Effector memory CD4-positive, alpha-beta T cell (primary cell): ENCODE measurements at places on chromosomes 3 and 15.

GRCh38 chr3:131140891-131141290 is 114.2 kb downstream of the NEK11 start:
- no peak overlapping the region for H3K4me3 ChIP-seq
- no peaks in the 10 kb centered on the region for H3K27me3 ChIP-seq
- DNase-seq, result no peak
- H3K27ac ChIP-seq, result no peak overlapping the region
- no peaks in the 10 kb centered on the region for H3K36me3 ChIP-seq
- H3K4me1 ChIP-seq, result no peaks in the 10 kb centered on the region

DNA sequence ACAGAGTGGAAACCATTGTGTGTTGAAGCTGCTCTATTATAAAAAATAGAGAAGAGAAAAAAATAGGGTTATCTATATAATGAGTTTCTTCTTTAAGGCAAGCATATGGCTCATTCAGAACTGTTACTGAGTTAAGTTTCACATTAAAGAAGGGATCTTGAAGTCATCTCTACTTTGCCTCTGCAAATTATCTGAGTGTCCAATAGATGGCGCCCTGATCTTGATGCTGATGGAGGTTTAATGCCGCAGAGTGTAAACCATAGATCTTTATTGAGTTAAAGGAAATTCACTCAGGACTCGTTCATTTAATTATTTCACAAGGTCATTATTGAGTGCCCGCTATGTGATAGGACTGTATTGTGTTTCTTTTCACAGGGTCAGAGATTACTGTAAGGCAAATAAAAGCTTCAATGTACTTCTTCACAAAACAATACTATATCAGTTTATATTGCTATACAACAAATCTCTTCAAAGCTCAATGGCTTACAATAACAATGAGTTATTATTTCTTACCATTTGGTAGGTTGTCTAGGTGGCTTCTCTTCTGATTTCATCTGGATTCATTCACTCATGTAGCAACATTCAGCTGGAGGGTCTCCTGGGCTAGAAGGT is 171.4 kb downstream of the NSUN3 start:
- no peaks in the 10 kb centered on the region for H3K27me3 ChIP-seq
- H3K27ac ChIP-seq, result no peak overlapping the region
- no peaks in the 10 kb centered on the region for H3K36me3 ChIP-seq
- H3K4me1 ChIP-seq, result no peaks in the 10 kb centered on the region
- DNase-seq, result no peak

- no peak overlapping the region for H3K27ac ChIP-seq
- no peak overlapping the region for H3K4me3 ChIP-seq
- no peak for DNase-seq
- H3K36me3 ChIP-seq, result no peaks in the 10 kb centered on the region
- no peaks in the 10 kb centered on the region for H3K4me1 ChIP-seq
Observed at GRCh38 chr3:90026406-90026805, 919.0 kb downstream of the EPHA3 start.

DNA sequence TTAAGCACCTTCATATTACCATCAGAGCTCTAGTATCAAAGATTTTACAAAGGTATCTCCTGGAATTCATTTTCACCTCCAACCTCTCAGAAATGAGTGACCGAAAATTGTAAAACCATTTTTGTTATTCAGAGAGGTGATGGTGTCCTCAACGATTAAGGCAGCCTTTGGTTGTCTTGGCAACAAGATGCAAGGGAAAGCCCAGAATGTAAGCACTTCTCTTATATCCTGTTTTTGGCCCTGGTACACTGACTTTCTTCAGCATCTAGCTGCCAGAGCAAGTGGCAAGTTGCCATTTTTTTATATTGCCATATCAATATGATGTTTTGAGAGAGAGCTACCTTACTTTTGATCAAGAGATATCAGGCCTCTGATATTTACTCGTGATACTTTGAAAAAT is 384.9 kb upstream of the NECTIN3 start:
- no peak overlapping the region for H3K27ac ChIP-seq
- DNase-seq, result no peak

GRCh38 chr3:160546727-160547126 is 18.6 kb downstream of the KPNA4 start:
- H3K27me3 ChIP-seq, result no peaks in the 10 kb centered on the region
- H3K36me3 ChIP-seq, result no peaks in the 10 kb centered on the region
- no peak overlapping the region for H3K27ac ChIP-seq
- DNase-seq, result no peak
- no peaks in the 10 kb centered on the region for H3K4me1 ChIP-seq
- H3K4me3 ChIP-seq, result no peak overlapping the region

DNA sequence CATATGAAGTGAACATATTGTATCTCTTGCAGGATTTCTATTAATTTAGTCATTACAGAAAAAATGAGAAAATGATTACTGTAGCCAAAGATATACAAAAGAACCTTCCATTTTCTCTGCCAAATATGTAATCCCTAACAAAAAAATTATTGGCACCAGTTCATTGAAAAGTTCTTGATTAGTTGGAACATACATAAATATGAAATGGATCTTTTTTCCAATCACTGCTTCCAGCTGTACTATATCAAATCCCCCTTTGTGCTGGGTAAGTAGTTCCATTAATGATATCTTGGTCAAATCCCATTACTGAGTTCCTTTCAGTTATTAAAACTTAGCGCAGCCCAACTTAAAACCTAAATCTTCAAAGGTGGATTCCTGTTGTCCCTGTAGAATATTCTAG is 263.8 kb downstream of the SLC9A9 start:
- DNase-seq, result no peak
- no peak overlapping the region for H3K4me3 ChIP-seq
- H3K27ac ChIP-seq, result no peak overlapping the region
- no peaks in the 10 kb centered on the region for H3K27me3 ChIP-seq
- peaks cover 5% of the 10 kb centered on the region for H3K36me3 ChIP-seq

DNA sequence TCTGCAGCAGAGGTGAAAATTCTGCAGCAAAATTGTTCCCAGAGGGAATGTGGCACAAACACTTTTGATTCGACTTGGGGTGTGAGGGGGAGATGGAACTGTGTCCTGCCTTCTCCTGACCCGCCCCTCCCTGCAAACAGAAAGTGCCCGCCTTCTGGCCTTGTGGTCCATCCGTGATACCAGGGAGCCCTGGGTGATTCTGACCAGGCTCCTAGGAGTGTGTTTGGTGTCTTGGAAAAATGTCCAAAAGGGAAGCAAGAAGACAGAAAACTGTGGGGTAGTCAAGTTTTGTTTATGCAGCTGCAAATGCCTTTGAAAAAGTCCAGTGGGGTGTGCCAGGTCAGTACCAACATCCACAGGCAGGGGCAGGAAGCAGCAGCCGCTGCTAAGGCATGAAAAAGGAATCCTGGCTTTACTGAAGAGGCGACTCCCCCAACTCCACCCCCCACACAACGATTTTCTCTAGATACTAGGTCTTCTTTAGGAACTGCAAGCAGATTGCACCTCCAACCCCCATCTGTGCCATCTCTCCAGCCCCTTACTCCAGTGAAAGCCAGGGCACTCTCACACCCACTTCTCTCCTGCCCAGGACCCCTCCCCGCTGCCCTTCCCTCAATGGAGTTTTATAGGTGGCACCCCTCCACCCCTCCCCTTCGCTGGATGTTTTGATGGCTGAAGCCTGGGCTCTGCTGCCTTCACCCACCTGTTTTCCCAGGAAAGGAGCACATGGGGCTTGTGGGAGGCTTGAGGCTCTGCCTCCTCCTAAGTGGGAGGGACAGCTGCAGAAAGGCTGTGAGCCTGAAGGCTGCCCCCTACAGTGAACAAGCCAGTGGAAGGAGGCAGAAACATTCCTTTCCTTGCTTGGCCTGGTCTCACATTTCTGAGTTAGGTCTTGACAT is 82.4 kb upstream of the HERC1 start:
- no peak overlapping the region for H3K4me3 ChIP-seq
- no peak for DNase-seq
- H3K4me1 ChIP-seq, result peaks cover 6% of the 10 kb centered on the region
- no peak overlapping the region for H3K27ac ChIP-seq
- no peaks in the 10 kb centered on the region for H3K27me3 ChIP-seq

GRCh38 chr15:43792761-43793476 is 799 bp downstream of the SERF2 start:
- no peaks in the 10 kb centered on the region for H3K27me3 ChIP-seq
- H3K4me3 ChIP-seq, result peak overlapping the region; percentile 96
- no peak for DNase-seq
- peaks cover 34% of the 10 kb centered on the region for H3K36me3 ChIP-seq
- peaks cover 17% of the 10 kb centered on the region for H3K4me1 ChIP-seq

GRCh38 chr3:12679468-12679867 is 15.6 kb upstream of the RAF1 start:
- no peaks in the 10 kb centered on the region for H3K27me3 ChIP-seq
- DNase-seq, result no peak
- H3K4me1 ChIP-seq, result no peaks in the 10 kb centered on the region
- no peak overlapping the region for H3K27ac ChIP-seq

DNA sequence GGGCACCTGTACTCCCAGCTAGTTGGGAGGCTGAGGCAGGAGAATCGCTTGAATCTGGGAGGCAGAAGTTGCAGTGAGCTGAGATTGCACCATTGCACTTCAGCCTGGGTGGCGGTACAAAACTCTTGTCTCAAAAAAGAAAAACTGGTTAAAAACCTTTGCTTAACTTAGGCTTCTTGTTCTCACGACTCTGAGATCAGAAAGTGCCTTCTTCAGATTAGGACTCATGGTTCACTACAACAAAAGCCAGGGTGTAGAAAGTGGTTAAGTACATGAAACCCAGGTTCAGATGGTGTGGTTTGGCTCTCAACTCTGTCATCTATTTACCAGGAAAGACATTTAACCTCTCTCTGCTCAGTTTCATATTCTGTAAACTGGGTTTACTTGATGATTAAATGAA is 168.4 kb downstream of the TUSC7 start:
- H3K27me3 ChIP-seq, result no peaks in the 10 kb centered on the region
- no peak overlapping the region for H3K27ac ChIP-seq
- DNase-seq, result no peak
- no peaks in the 10 kb centered on the region for H3K4me1 ChIP-seq
- no peak overlapping the region for H3K4me3 ChIP-seq

- H3K27me3 ChIP-seq, result peaks cover 9% of the 10 kb centered on the region
- H3K4me3 ChIP-seq, result no peak overlapping the region
- H3K27ac ChIP-seq, result no peak overlapping the region
- no peaks in the 10 kb centered on the region for H3K36me3 ChIP-seq
- H3K4me1 ChIP-seq, result no peaks in the 10 kb centered on the region
Observed at GRCh38 chr3:128557531-128558280, 64.7 kb upstream of the GATA2 start.

GRCh38 chr3:144771381-144771870 is 799.8 kb downstream of the DIPK2A start:
- H3K27ac ChIP-seq, result no peak overlapping the region
- no peaks in the 10 kb centered on the region for H3K27me3 ChIP-seq
- no peak overlapping the region for H3K4me3 ChIP-seq
- DNase-seq, result no peak

GRCh38 chr15:99454107-99454809 is 111.5 kb upstream of the MEF2A start:
- H3K4me3 ChIP-seq, result no peak overlapping the region
- H3K27ac ChIP-seq, result no peak overlapping the region
- no peaks in the 10 kb centered on the region for H3K36me3 ChIP-seq
- H3K27me3 ChIP-seq, result no peaks in the 10 kb centered on the region

GRCh38 chr15:75195766-75196241 is 5.9 kb upstream of the C15orf39 start:
- H3K36me3 ChIP-seq, result no peaks in the 10 kb centered on the region
- peaks cover 4% of the 10 kb centered on the region for H3K4me1 ChIP-seq
- H3K4me3 ChIP-seq, result no peak overlapping the region
- no peak for DNase-seq
- H3K27ac ChIP-seq, result no peak overlapping the region
- no peaks in the 10 kb centered on the region for H3K27me3 ChIP-seq

DNA sequence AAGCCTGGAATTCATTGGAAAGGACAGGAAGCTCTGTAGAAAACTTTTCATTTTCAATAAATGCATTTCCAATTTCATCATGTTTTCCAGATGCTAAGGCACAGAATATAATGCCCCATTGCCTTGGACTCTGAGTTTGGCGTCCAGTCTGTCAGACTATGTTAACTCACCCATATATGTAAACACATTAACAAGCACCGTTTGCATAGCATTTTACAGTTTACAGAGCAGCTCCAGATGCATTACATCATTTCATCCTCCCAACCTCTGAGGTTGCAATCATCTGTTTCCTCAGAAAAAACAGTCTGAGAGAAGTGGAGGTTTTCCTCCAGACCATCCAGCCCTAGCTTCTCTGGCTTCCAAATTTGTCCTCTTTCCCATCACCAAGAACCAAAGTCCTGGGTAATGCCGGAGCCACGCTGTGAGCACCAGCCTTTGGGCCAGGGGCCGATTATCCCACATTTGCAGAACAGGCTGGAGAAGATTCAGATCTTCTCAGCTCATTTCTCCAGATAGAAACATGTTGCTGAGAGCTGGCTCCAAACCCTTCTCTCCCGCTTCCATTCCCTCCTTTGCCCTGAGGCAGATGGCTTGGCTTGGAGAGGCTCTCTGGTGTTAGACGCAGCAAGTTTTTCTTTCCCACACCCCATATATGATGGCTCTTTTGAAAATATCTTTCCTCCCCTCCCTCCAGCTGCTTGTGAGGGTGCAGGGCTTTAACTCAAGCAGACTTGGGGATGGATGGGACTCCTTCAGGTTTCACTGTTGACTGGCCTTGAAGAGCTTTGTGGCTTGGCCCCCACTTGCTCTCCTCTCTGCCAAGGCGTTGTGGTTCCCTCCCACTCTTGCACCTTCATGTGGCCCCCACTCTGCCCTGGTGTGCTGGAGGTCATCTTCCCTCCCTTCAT is 26.0 kb downstream of the CYP19A1 start:
- H3K27ac ChIP-seq, result no peak overlapping the region
- no peak overlapping the region for H3K4me3 ChIP-seq
- DNase-seq, result no peak
- H3K27me3 ChIP-seq, result no peaks in the 10 kb centered on the region
- no peaks in the 10 kb centered on the region for H3K36me3 ChIP-seq

DNA sequence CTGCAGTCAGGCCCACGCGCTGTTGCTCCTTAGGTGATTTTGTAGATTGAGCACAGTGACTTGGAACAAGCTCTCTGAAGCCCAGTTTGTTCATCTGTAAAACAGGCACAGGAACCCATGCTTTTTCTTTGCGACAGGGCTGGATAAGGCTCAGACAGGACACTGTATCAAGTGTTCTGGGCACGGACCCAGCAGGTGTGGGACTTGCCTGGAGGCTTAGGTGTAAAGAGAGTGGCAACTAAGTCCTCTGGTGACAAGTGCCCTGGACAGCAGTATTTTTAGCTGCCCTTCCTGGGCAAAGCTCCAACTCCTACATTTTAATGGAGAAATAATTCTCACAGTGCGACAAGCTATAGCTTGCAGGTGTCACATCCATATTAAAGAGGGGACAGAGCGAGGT is 32.2 kb downstream of the CD276 start:
- no peaks in the 10 kb centered on the region for H3K4me1 ChIP-seq
- H3K36me3 ChIP-seq, result no peaks in the 10 kb centered on the region
- H3K27me3 ChIP-seq, result no peaks in the 10 kb centered on the region
- H3K4me3 ChIP-seq, result no peak overlapping the region

DNA sequence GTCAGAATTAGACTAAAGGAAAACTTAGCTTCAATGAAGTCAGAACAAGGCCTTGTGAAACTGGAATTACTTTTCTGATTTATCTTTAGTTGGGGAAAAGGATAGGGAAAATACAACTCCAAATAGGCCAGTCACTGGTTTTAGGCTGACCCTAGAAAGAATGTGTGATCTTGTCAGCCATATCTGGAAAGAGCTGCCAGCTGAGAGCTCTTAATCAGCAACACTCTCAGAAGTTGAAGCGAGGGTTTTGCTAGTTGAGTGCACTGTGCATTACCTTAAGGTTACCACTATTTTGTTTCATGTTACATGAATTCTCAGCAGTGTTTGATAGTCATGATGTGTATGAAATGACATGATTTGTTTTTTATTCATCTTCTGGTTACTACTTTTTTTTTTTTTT is 905.3 kb upstream of the ALCAM start:
- no peaks in the 10 kb centered on the region for H3K36me3 ChIP-seq
- no peaks in the 10 kb centered on the region for H3K4me1 ChIP-seq
- H3K4me3 ChIP-seq, result no peak overlapping the region
- H3K27ac ChIP-seq, result no peak overlapping the region
- no peaks in the 10 kb centered on the region for H3K27me3 ChIP-seq
